ENCODE measurements at places on chromosomes 5 and 9.
A peak's percentile ranks its signal among the peaks of the same experiment; 100 is the strongest.

- peak; percentile 65 for DNase-seq
Measured at GRCh38 chr9:124133727-124134126, 122.2 kb downstream of the LHX2 start.

DNA sequence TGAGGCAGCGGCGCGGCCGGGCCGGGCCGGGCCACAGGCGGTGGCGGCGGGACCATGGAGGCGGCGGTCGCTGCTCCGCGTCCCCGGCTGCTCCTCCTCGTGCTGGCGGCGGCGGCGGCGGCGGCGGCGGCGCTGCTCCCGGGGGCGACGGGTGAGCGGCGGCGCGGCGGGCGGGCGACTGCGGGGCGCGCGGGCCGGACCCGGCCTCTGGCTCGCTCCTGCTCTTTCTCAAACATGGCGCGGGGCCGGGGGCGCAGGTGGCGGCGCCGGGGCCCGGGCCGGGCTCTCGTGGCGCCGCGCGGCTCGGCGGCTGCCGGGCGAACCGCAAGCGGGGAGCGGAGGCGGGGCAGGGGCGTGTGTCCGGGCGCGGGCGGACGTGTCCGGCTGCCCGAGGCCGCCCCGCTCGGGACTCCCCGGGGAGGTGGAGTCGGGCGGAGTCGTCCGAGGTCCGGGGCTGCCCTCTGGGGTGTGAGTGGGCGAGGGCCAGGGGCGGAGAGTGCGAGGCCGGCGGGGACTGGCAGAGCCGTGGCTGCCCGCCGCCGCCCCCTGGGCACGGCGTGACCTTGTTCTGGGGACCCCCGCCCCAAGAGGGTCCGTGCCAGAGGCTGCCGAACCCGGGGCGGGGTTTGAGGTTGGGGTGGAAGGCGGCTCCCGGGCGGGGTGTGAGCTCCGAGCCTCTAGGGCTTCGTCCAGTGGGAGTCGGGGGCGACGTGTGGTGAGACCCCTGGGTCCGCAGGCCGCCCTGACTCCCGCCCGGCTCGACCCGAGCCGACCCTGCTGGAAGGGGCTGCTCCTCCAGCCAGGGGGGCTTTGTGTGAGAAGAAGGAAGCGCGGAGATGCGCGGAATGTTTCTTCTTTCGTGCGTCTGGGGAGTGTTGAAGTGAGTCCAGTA is 485 bp downstream of the TGFBR1 start:
- peak; percentile 90 for DNase-seq

DNA sequence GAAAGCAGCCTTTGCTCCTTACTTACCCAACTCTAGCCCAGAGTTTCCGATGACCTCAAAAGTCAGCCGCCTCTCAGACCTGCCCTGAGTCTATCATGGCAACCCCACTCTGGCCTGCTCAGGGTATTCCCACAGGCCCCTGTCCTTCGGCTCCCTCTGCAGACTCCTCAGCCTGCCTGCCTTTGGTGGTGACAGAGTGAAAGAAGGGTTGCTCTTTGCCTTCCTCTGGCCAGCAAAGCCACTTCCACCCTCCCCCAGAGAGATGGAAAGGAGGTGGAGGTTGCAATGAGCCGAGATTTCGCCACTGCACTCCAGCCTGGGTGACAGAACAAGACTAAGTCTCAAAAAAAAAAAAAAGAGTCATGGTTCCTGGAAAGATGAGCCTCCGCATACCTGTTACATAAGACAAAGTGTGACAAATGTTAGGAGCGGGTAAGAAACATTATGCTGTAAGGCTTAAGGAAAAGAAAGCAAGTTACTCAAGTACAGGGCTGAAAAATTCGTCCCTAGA is 2.3 kb upstream of the SMIM33 start:
- no peak for DNase-seq

DNA sequence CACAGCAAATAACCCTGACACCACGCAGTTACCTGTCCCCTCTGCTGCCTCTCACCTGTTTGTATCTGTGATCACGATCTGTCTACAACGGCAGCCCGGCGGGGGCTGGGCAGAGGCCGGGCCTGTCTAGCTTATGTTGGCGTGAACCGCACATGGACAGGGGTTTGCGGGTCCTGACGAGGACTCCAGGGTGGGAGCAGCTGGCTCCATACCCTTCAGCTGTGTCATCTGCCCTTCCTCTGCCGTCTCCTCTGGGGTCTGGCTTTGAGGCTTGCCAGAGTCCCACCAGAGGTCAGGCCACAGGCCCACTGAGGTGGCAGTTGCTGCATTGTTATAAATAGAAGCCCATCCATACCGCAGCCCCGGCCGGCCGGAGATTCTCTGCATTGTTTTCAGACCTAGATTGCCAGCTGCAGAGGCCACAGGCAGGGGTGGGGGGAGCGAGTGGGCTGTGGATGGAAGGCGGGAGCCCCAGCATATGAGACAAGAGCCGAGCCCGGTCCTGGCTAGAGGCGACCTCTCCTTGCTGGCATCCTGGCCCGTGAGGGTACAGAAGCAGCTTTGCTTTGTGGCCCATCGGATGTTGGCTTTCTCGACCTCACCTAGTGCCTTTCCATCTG is 37.8 kb downstream of the FAM78A start:
- DNase-seq, result peak; percentile 77

- peak; percentile 68 for DNase-seq
Measured at GRCh38 chr5:116137544-116138378, 52.9 kb downstream of the COMMD10 start.

GRCh38 chr9:127033789-127034188 is 88.6 kb downstream of the ANGPTL2 start:
- DNase-seq, result peak; percentile 56

- DNase-seq, result no peak
Measured at GRCh38 chr5:27773636-27774035, 735.2 kb upstream of the CDH9 start.

DNA sequence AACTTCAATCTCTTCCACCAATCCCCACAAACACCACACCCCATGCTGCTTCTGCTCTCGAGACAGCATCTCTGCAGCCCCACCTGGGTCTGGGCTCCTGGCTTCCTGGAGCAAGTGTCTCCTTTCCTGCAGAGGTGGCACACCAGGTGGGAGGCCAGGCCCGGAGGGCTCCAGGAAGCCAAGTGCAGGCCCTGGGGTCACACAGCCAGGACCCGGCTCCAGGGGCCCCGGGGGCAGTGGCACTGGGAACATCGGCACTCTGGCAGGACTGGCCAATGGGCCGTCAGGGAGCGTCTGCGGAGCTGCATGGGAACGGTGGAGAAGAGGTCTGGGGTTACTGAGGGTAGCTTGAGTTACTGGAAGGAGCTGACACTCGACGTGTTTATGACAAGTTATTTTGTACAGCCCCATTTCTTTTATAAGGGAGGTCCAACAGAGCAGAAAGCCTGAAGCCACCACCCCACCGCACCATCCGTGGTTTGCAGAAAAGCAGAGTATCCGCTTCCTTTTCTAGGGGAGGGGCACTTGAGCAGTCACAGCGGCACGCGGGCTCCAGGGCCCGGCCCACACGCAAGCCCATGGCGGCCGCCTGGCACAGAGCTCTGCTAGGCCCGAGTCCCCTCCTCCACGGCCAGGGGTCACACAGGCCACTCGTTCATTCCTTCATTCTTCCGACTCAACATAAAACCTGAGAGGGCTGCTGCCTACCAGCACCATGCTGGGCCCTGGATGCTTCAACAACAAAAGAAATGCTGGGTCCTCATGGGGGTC is 14.6 kb upstream of the INPP5E start:
- DNase-seq, result no peak

GRCh38 chr9:137353223-137354152 is 51.4 kb upstream of the NRARP start:
- no peak for DNase-seq

DNA sequence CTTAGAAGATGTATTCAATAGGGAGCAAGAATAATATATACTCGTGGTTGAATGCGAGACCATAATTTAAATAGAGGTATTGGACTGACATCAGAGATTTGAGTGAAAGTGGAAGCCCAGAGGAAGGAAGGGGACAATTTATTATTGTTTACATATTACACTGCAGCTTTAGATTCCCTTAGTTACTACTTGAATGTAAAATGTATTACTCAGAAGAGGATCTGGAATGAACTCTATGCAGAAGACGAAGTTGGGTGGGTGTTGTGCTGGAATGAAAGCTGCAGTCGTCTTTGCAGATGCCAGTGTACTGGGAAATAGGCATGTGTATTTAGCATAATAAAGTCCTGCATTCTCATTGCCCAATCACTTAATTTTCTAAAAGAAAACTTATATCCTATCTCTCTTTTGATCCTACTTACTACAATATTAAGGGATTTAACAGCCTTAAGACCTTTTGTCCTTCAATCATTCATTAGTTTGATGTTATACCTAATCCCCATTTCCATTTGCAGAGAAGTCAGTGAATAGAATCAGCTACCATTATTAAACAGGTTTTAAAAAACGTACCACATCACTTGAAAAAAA is 570.7 kb upstream of the WWC1 start:
- no peak for DNase-seq
